RWPE2 (cell line): ENCODE measurements at places on chromosomes 11 and 22.
A peak's percentile ranks its signal among the peaks of the same experiment; 100 is the strongest.

DNA sequence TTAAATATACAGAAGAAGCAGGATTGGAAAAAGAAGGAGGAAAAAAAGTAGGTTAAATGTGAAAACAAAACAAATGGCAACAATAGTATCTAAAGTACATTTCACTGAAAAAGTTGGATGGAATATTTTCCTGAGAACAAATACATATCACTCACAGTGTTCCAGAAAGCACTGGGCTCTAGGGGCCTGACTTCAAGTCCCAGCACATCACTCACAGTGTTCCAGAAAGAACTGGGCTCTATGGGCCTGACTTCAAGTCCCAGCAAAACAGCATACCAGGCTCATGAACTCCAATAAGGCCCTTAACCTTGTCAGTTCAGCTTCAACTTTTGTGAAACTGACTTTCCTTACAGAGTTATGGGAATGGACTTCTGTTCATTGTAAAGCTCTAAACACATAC, 46.0 kb upstream of the CCDC34 start:
- no peak for DNase-seq

GRCh38 chr22:48021991-48022401, 1259.5 kb downstream of the TBC1D22A start:
- no peak for DNase-seq

GRCh38 chr11:85732965-85733364, 47.0 kb upstream of the CCDC89 start:
- no peak for DNase-seq

DNA sequence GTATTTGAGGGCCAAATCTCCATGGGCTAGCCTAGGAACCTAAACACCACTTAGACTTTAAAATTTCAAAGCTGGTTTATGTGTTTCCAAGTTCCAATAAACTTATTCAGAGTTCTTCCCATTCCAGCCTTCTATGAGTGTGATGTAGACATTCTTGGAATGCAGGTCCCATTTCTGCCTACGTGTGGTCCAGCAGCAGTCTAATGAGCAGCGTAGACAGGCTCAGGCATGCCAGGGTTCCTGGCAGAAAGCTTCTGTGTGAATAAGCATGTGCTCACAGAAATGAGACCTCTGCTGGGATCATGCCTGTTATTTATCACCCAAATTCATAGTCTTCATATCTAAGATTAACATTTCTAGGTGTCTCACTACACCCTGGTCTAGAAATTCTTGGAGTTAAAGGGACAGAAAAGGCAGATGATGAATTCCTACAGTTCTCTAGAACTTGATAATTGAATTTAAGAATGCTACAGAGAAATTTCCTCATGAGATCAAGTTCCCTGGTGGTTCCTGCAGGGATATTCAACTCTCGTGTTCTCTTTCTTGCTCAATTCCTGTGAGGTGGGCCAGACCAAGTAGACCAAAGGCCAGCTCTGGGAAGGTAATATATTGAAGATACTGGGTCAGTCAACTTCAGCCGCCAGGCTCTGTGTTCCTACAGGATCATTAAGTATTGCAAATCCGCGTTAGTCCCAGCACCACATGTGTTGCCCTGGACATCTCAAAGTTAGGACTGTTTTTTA, 17.6 kb downstream of the RNF185 start:
- peak; percentile 93 for DNase-seq

- DNase-seq = no peak
Observed at GRCh38 chr11:69863544-69864200, 44.5 kb upstream of the FGF3 start.

DNA sequence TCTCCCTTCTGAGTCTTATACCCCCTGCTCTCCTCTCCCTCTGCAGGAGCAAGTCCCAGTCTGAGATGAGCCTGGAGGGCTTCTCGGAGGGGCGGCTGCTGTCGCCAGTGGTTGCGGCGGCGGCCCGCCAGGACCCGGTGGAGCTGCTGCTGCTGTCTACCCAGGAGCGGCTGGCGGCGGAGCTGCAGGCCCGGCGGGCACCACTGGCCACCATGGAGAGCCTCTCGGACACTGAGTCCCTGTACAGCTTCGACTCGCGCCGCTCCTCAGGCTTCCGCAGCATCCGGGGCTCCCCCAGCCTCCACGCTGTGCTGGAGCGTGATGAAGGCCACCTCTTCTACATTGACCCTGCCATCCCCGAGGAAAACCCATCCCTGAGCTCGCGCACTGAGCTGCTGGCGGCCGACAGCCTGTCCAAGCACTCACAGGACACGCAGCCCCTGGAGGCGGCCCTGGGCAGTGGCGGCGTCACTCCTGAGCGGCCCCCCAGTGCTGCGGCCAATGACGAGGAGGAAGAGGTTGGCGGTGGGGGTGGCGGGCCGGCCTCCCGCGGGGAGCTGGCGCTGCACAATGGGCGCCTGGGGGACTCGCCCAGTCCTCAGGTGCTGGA, 8.8 kb upstream of the MYRF start:
- no peak for DNase-seq

GRCh38 chr11:5043380-5043779, 2.9 kb upstream of the OR52J3 start:
- DNase-seq = no peak

DNA sequence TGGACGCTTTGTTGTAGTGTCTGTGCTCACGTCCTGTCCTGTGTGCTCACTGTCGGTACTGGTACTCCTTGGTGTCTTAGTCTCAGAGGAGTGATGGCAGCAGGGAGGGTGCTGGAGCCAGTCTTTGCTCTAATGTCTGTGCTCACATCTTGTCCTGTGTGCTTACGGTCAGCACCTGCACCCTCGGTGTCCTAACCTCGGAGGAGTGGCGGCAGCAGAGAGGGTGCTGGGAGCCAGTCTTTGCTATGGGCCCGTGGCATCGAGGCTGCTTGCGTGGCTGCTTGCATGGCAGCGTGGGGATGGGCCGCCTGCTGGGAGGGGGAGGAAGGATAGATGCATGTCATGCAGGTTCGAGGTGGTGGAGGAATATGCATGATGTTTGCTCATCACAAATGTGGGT, 12.7 kb downstream of the IGHMBP2 start:
- no peak for DNase-seq

DNA sequence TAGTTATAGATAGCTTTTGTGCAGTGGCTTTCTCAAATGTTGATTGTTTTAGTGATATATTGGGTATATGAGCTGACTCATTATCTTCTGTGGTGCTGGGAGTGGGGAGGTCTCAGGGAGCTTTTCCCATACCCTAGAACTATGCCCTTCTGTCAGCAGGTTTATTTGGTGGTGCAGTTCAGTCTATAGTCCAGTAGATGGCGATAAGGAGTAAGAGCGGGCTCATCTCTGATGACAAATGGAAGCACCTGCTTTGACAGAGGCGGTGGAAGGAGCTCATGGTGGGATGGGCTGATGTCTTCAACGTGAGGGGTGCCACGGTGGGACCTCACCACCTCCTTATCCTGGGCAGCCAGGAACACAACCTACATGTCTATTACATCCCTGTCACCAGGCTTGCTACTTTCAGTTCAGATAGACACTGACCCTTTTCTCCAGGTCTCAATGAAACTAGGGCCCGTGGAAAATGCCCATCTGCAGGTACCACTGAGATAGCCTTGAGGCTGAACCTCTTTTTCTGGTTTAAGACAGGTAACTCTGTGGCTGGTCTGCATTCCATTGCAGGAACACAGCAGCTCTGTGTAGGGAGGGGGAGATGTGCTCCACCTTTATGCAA, 13.0 kb upstream of the OR6A2 start:
- no peak for DNase-seq

- no peak for DNase-seq
Observed at GRCh38 chr11:128747728-128748148, 53.9 kb downstream of the FLI1 start.

- DNase-seq = no peak
Observed at GRCh38 chr11:122115524-122116379, at the start of gene BLID. Gene BLID, minus strand, starts transcription at chr11:122116215. Its CDS starts 293 bp downstream, at chr11:122115922.

DNA sequence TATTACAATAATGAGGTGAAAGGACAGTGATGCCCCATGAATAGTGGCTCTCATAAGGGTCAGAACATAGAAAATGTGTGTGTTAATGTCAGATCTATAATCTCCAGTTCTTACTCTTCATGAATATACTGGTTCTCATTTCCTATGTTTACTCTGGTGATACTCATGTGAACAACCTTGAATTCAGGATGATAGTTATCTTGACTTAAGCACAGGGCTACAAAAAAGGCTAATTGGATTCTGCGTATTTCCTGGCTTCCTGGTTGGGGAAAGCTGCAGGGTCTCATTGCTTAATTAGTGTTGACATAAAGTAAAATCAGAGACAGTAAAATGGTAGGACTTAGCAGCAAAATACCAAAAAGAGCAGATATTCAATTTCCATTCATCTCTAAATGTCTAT, 1316.8 kb upstream of the RAG2 start:
- DNase-seq = no peak

DNA sequence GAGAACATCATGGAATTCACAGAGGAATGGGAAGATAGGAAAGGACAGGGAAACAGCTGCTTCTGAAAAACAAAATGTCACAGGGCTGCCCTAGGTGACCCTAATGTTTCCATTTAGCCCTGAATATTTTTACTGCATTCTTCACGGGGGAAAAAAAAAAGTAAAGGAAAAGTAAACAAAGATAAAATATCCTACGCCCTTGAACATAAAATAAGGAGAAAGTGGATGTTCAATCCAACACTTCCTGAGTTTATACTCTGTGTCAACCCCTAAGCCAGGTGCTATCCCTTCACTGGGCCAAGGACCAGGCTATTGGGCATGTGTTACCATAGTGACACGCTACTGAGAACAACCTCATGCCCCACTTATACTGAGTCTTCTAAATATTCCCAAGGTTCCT, 84.7 kb downstream of the FAM76B start:
- DNase-seq = no peak

GRCh38 chr22:20867179-20868024, 8.6 kb downstream of the SNAP29 start:
- DNase-seq = no peak

- no peak for DNase-seq
Observed at GRCh38 chr22:33438273-33438672, 380.1 kb upstream of the SYN3 start.

DNA sequence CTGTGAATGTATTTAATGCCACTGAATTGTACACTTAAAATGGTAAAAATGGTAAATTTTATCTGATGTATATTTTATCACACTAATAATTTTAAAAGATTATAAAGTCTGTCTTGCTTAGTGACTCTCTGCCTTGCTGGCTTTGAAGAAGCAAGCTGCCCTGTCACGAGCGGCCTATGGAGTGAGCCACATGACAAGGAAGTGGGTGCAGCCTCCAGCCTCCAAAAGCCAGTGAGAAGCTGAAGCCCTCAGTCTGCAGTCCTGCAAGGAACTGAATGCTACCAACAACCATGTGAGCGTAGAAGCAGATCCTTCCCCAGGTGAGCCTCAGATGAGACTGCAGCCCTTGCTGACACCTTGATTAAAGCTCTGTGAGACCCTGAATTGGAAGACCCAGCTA, 20.0 kb downstream of the C11orf24 start:
- no peak for DNase-seq

DNA sequence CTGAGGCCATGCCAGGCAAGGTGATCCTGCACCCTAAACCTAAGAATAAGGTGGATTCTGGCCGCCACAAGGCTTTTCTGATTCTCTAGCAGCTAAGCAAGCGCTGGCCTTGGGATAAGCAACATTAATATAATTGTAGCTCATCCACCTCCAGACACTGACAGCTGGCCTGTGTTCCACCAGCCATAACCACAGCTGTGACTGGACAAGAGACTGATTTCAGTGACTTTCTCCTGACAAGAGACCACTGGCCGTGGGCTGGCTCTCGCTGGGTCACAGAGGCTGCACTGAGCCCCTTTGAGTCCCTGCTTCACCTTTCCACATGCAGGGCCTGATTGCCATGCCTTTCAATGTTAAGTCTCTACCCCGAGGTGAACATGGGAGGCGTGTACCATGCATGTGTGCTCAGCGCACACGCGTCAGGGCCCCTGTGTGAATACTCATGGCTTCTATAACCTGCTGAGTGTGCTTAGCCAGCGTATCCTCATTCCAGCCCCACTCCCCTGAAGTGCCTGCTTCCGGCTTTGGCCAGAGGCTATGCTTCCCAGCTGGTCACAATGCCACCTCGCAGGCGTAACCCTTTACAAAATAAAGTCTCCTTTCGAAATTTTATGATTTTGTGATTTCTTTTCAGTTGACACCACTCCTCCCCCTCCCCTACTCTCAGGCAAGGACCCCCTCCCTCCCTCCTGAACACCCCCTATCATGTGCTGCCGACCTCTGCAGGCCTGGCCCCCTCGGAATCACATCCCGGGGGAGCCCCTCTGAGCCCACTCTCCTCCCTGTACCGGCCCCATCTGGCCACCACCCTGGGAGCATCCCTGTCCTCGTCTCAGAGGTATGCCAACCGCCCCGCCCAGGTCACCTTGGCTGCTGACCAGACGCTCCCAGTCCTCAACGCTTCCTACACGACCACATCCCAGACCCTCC, 128.1 kb downstream of the CTTN start:
- DNase-seq = peak; percentile 39

DNA sequence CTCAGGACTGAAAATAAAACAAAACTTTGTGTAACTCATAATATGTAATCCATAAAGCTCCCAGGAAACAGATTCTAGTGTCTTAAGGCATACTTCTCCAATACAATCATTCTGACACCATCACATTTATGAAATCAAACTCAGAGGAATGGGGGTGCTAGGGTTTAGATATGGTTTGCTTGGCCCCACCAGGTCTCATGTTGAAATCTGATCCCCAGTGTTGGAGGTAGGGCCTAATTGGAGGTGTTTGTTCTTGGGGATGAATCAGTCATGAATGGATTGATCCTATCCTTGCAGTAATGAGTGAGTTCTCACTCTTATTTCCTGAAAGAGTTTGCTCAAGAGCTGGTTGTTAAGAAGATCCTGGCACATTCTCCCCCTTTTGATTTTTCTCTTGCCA, 380.9 kb downstream of the ETS1 start:
- no peak for DNase-seq

DNA sequence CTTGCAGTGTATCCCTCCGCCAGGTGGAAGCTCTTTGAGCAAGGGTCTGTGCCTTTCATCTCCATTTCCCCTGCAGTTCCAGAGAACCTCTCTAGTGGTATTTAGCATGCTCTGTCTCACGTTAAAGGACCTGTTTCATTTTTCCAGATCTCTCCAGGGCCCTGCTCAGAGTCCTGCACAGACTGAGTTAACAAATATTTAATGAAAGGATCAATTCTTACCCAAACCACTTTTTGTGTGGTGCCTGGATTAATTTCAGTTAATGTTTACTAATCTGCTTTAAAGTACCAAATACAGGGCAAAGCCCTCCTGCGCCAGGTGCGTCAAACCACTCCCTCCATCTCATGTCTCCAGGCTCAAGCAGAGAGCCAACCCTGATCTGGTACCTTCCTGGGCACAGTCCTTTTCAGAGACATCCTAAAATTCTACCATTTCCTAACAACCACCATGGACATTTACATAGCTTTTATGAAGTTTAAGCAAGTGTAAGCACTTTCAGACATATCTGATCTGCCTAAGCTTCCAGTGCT, 18.7 kb upstream of the ACER3 start:
- DNase-seq = no peak

GRCh38 chr22:36015155-36015810, 13.3 kb downstream of the RBFOX2 start:
- no peak for DNase-seq

- DNase-seq = peak; percentile 35
Observed at GRCh38 chr11:27701355-27702105, 1.3 kb upstream of the BDNF start.
